ENCODE measurements at places on chromosomes 6 and 20.

DNA sequence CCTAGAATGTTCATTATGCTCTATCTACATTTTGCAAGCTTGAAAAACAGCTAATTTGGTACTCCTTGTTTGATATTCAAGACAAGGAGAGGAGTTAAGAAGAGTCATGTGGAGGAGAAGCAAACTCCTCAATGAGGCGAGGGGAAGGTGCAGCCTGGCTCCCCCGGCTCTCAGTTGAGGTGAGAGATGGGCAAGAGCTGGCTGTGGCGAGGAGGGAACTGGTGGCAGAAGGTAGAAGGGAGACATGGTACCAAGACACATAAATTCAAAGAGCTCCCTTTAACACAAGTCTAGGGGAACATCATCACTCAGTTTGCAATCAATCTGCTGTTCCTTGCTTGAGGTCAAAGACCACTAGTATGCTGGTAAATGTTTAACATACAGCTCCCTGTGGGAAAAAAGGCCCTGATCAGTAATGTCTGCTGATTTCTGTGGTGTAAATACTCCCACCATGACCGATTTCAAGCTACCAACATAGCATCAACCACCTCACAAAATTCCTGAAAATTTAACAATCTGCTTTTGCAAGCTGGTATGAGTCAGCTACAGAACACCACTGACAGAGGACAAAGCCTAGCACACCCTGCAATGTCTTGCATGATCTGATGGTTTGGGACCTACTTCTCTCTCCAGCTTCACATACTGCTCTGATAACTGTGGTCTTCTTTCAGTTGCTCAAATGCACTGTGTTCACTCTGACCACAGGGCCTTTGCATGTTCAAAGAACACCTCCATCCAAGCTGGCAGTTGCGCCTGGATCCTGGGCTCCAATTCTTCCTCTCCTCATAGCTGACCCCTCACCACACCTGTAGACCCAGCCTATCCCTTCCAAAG lies 516.3 kb upstream of the CHD6 start:
- no peak for DNase-seq

DNA sequence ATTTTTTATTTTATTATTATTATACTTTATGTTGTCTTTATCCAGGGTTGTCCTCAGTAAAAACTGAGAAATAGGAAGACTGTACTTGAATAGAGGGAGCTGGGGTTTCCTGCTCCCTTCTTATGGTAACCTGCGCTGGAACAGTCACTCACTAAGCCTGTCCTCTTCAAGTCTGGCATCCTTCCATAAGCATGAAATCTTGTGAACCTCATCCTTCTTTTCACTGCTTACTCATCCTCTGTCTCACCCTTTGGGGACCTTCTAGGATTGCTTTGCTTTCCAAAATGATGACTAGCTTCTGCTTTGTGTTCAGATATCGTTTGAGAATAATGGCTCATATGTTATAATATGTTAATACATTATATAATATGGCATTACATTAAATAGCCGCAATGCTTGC lies 90.6 kb downstream of the C6orf118 start:
- DNase-seq, result no peak

GRCh38 chr20:10260316-10260715 lies 41.7 kb downstream of the SNAP25 start:
- DNase-seq, result no peak

DNA sequence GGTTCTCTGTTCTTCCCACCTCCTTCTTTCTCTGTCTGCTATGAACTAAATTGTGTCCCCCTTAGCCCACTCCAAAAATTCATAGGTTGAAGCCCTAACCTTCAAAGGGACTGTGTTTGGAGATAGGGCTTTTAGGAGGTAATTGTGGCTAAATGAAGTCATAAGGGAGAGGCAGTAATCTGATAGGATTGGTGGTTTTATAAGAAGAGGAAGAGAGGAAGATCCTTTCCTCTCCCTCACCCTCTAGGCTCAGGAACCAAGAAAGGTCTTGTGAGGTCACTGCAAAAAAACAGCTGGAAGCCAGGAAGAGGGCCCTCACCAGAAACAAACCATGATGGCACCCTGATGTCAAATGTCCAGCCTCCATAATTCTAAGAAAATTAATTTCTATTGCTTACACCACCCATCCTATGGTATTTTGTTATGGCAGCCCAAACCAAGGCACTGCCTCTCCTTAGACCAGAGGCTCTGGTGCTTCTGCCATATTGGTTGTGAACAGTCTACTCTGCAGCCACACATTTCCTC lies 135.1 kb upstream of the COL21A1 start:
- DNase-seq, result no peak

DNA sequence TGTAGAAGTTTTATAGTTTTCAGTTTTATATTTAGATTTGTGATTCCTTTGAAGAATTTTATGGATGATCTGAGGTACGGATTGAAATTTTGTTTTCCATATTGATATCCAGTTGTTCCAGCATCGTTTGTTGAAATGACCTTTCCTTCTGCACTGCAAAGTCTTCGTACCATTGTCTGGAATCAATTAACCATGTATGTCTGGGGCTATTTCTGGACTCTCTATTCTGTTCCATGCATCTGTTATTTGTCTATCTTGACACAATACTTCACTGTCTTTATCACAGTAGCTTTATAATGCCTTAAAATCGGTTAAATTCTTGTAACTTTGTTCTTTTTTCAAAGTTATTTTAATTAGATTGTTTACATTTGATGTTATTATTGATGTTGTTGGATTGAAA lies 154.9 kb downstream of the FARS2 start:
- DNase-seq, result no peak

DNA sequence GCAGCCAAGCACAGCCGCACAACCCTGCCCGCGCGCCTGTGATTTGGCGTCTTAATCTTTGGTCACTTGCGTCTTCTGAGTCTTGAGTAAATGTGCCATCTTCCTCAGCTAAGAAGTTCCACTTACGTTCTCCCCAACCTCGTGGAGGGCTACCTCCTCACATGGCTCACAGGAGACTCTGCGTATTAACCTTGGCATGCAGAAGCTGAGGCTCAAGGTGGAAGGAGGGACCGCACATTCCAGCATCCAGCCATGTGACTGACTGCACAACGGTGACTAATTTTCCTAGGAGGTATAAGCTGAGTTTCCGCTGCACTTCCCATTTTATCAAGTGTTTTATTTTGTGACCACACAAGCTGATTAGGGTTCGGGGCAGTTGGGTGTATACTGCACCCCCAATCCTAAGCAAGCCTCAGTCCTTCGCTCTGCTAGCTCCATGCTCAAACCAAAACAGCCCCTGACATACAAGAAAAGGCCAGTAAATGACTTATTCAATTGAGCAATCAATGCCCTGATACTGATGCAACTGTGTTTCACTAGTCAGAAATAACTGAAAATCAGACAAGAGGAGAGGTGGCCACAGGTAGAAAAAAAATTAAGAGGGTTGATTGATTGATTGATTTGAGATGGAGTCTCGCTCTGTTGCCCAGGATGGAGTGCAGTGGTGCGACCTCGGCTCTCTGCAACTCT lies 7.0 kb downstream of the BEND3 start:
- no peak for DNase-seq

DNA sequence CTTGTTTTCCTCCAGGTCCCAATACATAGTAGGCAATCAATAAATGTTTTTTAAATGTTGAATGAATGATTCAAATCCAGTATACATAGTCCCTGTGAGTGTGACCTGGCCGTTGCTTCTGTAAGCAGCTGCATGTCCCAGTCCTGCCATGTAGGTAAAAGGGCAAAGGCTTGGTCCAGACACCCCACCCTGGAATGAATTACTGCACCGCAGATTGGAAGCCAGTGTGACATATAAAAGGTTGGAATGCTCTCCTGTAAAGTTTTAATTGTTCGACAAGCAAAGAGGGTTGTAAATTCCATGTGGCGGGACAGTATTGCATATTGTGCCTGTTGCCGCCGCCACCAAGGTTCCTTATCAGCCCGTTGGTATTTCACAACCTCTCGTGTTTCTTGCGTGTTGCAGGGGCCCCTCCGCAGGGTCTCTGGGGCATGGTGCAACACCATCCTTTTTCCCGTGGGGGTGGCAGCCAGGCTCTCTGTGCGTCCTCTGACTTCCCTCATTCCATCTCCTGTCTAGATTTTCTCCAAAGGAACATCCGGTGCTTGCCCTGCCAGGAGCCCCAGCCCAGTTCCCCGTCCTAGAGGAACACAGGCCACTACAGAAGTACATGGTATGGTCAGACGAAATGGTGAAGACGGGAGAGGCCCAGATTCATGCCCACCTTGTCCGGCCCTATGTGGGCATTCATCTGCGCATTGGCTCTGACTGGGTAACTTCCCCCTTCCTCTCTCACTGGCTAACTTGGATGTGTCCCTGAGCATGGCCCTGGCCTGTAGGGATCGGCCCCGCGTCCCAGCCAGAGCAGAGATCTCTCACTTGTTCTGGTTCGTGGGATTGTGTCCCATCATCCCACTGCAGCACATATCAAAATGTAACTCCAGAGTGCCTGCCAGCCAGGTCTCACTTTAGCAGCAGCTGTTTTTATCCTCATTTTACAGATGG lies 20.3 kb downstream of the POFUT1 start:
- DNase-seq, result peak; percentile 90

Measured in fibroblast of villous mesenchyme (primary cell).